PC-9 (cell line): ENCODE measurements at places on chromosomes 5 and 9. TPM values are rescaled to one million over a fixed set of nuclear protein-coding genes. Genes with fewer than 3 reads are reported as not detected.

The CXCL14 gene
- total RNA-seq: not detected in 2 replicates

The KIF27 gene
- 9.0 and 13.3 TPM in 2 replicates for total RNA-seq

The PCDHGC4 gene
- total RNA-seq: not detected in 2 replicates

The OBP2B gene
- total RNA-seq: not detected in 2 replicates

The TAF11L10 gene
- not detected in 2 replicates for total RNA-seq

The F12 gene
- total RNA-seq: 14.5 and 17.0 TPM in 2 replicates

The ZNF608 gene
- 2.8 and 5.5 TPM in 2 replicates for total RNA-seq

The TERT gene
- total RNA-seq: 0.74 and 2.2 TPM in 2 replicates

DNA sequence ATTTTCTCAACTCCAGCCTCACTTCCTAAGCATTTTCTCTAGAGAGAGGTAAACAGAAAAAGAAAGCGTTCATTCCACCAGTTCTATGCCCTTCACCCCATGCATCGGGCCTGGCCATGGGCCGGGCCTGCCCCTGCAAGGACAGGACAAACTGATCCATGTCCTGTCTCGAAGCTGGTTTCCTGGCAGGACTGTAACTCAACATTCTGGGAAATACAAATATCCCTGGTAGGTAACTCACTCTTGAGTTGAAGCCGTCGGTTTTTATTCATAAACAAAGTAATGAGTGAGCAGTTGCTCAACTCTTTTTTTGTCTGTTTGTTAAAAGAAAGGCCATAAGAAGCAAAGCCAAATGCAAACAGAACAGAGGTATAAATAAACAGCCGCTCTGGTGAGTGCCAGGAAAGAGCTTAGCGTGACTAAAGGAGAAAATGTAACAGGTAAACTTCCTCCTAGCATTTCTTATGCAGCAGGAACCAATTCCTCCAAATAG, 64.4 kb upstream of the DNAH5 start:
- DNase-seq: peak; percentile 98

GRCh38 chr5:34863946-34864345, 25.0 kb downstream of the TTC23L start:
- no peak for DNase-seq

DNA sequence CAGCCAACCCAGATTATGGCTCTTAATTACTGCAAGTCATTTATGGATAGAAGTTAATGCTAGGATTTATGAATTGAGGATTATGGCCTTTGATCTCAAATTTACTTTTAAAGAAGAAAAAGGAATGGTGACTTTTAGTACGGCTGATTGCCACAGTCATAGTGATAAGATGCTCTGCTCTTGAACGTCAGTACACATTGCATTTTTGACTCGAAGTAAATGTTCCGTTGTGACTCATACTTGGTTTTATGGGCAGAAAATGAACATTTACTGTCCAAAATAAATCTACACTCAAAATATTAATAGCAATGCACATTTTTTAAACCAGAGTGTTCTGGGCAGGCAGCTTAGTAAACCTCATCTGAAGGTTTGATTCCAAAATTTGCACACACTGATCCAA, 830 bp downstream of the ADAMTSL1 start:
- no peak for DNase-seq

- no peak for DNase-seq
Measured at GRCh38 chr5:39176759-39177630, 42.4 kb downstream of the FYB1 start.

DNA sequence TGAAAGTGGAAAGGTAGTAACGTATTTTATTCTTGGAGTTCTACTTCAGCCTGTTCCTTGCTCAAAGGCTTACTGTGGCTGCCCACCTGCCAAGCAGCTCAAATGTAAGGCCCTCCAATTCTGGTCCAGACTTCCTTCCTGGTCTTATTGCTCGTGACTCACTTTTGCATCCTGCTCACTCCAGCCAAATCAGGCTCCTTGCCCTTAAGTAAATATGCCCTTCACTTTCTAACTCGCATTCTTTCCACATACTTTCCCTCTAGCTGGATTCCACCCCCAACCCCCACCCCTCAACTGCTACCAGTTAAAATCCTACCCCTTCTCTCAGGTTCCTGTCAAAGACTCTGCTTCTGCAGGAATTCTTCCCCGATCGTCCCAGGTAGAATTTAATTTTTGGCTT, 96.6 kb downstream of the GALNT10 start:
- DNase-seq: peak; percentile 65

DNA sequence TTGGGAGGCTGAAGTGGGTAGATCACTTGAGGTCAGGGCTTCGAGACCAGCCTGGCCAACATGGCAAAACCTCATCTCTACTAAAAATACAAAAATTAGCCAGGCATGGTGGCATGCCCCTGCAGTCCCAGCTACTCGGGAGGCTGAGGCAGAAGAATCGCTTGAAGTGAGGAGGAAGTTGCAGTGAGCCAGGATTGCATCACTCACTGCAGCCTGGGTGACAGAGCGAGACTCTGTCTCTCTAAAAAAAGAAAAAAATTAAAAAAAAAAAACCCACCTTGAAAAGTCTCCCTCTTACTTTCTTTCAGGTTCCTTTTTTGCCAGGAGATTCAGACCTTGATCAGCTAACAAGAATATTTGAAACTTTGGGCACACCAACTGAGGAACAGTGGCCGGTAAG, 34.2 kb downstream of the CDK7 start:
- no peak for DNase-seq

GRCh38 chr9:113361304-113362018, 12.1 kb downstream of the BSPRY start:
- DNase-seq: no peak

DNA sequence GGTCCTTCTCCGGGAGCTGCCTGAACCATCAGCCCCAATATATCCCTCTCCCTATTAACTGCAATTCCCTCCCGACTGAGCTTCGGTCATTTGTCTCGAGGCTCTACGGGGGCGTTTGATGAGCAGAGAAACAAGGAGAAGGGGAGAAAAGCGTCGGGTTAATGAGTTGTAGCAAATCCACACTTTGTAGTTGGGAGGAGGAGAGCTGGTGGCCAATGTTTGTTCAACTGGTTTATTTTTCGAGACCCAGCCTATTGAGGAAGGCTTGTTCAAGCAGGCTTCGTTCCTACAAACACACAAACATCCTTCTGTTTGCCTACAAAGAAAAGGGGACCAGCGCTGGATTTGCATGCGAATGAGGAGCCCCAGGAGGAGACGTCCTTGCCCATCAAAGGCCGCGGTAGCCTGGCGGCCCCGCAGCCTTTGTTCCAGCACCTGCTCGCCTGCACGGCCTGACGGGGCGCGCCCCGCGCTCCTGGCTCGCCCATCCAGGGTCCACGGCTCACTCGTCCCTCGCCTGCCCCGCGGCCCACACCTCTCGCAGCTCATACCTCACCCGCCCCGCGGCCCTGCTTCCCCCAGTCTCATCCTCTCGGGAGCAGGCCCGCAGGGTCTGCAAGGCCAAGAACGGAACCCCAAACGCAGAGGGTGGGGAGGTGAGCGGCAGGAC, 4.6 kb downstream of the FOXD1 start:
- DNase-seq: no peak

DNA sequence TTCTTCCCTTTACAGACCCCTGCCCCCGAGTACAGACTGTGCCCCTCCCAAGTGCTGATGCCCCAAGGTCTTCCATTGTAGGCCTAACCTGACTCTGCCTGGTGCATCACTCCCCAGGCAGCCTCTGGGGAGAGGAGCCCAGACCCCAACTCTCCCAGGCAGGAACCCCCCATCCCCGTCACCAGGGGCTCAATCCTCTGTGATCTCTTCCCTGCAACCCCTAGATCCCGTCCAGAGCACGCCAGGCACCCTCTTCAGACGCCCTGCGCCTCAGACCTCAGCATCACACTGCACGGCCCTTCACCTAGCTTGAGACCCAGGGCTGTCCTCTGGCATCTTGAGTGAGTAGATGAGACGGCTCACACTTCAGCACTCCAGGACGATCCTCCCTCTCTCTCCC, 6.4 kb upstream of the EGR1 start:
- DNase-seq: no peak

GRCh38 chr5:77022511-77023417, 7.4 kb upstream of the AGGF1 start:
- DNase-seq: no peak

GRCh38 chr5:53749621-53750020, 189.2 kb downstream of the NDUFS4 start:
- DNase-seq: no peak

DNA sequence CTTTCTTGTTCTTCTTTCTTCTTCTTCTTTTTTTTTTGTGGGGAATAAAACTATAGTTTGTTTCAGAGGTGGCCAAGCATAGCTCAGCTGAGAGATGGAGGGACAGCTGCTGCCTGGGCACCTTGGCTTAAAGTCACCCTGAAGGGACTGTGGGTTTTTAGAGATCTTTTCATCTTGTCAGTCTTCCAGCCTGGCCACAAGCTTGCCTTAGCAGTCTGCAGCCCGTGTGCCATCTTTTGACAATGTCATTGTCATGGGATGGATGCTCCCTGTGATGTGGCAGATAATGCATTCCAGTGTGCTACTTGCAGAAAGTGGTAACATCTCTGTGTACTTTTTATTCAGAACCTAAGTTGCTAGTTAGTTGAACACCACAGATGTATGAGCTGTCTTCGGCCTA, 280.8 kb downstream of the FANCC start:
- no peak for DNase-seq

GRCh38 chr5:159449925-159450324, 119.6 kb upstream of the IL12B start:
- DNase-seq: peak; percentile 52

DNA sequence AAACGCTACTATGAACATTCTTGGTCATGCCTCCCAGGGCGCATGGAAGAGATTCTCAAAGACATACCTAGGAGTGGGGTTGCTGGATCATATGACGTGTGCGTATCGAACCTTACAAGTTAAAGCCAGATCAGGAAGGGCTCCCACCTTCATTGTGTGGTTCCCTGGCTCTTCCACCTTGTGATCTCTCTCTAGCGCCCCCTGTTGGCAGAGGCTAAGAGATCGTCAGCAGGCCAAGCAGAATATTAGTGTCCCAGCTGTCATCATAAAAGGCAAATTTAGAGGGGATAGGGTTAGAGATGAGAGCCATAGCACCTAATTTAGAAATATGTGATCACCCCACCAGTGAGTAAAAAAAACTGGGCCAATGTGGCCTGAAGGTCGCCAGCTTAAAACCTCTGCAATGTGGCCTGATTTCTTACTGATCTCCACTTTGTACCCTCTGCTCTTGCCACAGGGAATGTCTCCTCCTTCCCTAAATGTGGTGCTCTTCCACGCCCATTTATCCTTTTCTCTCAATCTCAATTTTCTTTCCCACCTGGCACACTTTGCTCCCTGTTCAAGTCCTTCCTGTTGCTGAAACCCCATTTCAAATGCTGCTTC, 91.7 kb upstream of the SHB start:
- DNase-seq: peak; percentile 37

GRCh38 chr5:20537911-20538703, 550.1 kb upstream of the CDH18 start:
- DNase-seq: no peak

DNA sequence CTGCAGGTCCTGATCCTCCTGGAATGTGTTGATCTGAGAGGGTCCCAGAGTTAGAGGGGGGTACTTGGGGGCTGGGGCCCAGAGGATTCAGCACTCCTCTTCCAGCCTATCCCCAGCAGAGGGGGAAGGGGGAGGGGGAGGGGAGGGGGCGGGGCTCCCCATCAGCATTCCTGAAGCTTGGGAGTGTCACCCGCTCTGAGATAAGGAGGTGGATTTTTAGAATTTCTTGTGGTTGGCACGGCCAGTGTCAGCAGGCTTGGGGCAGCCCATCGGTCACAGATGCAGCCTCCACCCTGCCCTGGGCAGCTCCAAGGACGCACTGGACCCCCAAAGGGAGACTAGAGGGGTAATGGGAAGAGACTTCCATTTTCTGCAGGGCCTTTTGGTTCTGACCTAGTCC, 5.3 kb downstream of the FGF18 start:
- peak; percentile 51 for DNase-seq

GRCh38 chr9:89929673-89930480, 325.1 kb downstream of the GADD45G start:
- no peak for DNase-seq

DNA sequence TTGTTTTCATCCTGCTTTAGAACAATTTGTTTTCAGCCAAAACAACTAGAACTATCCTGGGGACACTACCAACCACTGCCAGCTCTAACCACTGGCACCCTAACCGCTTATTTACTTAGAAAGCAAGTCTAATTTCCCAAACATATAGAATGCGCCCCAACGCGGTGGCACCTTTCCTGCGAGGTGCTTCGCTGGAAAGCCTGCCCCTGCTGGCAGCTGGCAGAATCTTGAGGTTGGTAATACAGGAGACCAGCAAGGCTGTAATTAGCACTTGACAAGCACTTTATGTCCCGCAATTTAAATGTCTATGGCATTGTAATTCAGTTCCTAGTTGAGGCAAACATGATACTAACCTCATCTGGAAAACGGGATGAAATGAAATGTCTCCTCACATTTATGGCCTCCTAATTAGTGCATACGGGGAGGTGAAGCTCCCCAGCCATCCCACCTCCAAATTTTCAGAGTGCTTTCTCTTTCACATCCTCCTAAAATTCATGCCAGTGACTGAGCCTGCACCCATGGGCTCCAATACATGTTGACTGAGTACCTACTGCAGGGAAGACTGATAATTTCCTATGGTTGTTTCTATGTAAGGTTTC, 30.4 kb downstream of the GABBR2 start:
- DNase-seq: no peak

DNA sequence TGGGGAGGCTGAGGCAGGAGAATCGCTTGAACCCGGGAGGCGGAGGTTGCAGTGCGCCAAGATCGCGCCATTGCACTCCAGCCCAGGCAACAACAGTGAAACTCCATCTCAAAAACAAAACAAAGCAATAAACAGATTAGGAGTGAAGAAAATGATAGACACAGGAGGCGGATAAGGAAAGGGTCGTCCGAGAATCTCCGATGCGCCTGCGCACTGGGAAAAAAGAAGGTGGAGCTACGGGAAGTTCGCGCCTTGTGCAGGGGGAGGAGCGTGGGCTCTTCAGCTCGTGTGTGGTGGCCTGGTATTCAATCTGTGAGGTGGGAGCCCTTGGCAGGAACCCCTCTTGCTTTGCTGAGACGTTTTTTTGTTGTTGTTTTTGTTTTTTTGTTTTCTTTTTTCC, 47.3 kb downstream of the GNA14 start:
- no peak for DNase-seq

- DNase-seq: no peak
Measured at GRCh38 chr5:68838157-68838718, 255.6 kb upstream of the SLC30A5 start.
